Activated effector memory CD4-positive, alpha-beta T cell treated with anti-CD3 and anti-CD28 coated beads, Interleukin-2, amount 50 U/mL, for 16 hours (primary cell): ENCODE measurements at places on chromosomes 12 and 14.

DNA sequence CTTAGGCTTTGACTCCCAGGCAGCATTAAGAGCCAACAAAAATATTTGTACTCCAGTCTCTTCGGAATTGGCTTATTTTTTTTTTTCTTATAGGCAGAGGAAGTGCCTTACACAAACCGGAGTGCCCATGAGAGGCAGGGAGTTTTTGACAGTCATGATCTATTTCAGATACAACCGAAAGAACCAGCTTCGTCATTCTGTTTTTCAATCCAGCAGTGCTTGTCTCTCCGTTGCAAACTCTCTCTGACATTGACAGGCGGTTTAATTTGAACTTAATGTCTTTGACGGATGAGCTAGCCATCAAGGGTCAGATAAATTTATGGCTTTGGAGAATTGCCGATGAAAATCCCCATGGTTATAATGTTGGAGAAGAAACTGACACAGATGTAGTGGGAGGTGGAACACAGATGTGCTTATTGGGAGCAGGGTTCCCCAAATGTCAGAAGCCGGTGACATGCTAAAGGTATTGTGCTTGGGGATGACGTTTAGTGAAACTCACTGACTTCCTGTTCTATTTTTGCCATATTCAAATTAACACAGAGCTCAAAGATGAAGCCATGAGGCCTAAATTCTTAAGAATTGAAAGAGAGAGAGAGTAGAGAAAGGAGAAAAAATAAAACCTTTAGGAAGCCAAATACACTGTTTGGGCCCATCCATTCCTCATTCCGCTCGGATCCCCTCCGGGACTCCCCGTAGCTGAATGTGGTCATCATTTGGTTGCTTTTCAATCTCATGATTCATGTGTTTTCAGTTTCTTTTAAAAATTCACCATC lies 59.7 kb downstream of the PLXNC1 start:
- DNase-seq, result peak; percentile 78

- DNase-seq, result no peak
Observed at GRCh38 chr14:71029236-71029781, 122.0 kb downstream of the PCNX1 start.

GRCh38 chr12:69108037-69108436 lies 131.3 kb upstream of the CPSF6 start:
- no peak for DNase-seq

DNA sequence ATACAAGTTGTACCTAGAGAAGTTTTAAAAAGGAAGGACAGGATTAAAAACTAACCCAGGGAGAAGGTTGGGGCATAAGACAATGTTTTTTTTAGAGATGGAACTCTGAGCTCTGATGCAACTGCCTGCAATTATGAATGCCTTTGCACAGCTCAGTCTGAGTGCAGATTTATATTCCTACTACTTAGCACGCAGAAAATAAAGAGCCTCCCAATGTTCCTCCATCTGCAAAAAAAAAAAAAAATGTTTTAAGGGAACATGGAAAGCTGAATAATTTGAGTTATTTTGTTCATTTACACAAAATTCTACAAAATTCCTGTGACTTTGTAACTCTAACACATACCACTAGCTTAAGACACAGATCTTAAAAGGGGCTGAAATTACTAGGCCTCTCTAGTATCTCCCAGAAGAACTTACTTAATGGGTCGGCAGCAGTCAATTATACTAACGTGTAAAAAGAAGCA lies 15.7 kb downstream of the CLIP1 start:
- DNase-seq, result no peak

GRCh38 chr12:155006-155405 lies 59.0 kb downstream of the SLC6A12 start:
- DNase-seq, result no peak

DNA sequence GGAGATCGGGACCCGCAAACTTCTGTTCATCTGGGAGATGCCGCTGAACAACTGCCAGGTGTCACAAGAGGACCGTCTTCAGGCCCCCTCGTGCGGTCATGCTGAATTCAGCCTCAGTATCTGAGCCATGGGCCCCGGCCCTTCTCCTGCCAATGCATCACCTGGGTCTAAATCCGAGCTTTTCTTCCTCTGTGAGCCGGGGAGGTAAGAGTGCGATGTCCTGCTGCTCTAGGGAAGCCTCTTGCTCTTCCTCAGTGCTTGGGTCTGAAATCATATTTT lies 155.8 kb upstream of the FKBP4 start:
- DNase-seq, result no peak

GRCh38 chr12:112170376-112170775 lies 45.0 kb downstream of the TRAFD1 start:
- DNase-seq, result peak; percentile 74

DNA sequence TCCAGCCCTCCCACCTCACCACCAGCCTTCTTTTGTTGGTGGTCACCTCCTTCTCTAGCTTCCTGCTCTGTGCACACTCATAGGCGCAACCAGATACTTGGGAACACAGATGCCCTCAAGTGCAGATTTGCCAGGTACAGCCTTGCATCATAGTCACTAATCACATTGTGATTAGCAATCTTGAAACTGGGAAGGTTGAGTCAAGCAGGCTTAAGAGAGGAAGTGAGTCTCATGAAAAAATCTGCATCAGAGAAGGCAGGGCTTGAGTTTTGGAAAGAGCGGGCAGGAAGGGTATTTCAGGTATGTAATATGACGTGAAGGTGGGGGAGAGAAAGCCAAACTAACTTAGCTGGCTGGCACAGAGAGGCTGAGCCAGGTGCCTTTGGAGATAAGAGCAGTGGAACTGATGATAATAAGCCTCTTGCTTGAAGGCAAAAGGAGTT lies 2.7 kb upstream of the RABGGTA start:
- DNase-seq, result peak; percentile 76

- DNase-seq, result no peak
Observed at GRCh38 chr12:6967651-6968100, 2.8 kb downstream of the PHB2 start.

GRCh38 chr12:86729739-86730138 lies 473.5 kb upstream of the MGAT4C start:
- no peak for DNase-seq

- no peak for DNase-seq
Observed at GRCh38 chr14:24399999-24400718, 1.4 kb downstream of the NYNRIN start.

DNA sequence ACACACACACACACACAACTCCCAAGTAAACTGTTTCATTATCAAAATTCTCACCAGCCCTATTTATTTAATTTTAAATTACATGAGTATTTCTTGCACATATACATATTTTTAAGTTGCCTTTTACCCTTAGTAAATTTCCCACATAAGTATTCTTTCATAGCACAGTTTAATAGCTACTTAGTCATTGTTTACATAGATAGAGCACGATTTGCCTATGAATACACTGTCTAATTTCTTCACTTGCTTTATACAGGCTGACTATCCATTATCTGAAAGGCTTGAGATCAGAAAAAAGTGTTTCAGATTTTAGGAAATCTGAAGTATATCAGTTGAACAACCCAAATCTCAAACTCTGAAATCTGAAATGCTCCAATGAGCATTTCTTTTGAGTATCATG lies 30.9 kb downstream of the NIN start:
- no peak for DNase-seq

DNA sequence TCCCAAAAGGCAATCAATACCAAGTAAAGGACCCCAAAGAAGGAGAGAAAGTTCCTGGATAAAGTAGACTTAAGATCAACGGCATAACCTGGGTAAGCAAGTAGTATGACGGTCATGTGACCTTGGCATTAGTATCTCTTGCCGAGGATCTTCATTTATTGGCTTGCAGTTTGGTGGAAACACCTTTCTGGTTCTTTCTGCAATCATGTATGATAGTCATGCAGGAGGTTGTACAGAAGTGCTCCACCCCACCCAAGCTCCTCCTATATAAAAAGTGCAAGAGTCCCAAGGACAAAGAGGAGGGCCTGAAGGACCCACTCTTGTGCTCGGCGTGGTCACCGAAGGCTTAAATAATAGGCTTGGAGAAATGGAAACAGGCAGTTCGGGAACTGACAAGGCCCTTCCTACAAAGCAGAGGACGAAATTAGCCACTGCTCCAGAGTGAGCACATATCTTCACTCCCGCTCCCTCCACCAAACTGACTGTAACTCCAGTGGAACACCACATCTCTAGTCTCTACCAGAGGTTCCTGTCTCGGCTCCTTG lies 750 bp downstream of the CS start:
- peak; percentile 70 for DNase-seq
